Islet precursor cell (in vitro differentiated cells): ENCODE measurements at places on chromosomes 2 and 18.

GRCh38 chr2:154599189-154599588 is 99.3 kb upstream of the KCNJ3 start:
- no peak for DNase-seq

DNA sequence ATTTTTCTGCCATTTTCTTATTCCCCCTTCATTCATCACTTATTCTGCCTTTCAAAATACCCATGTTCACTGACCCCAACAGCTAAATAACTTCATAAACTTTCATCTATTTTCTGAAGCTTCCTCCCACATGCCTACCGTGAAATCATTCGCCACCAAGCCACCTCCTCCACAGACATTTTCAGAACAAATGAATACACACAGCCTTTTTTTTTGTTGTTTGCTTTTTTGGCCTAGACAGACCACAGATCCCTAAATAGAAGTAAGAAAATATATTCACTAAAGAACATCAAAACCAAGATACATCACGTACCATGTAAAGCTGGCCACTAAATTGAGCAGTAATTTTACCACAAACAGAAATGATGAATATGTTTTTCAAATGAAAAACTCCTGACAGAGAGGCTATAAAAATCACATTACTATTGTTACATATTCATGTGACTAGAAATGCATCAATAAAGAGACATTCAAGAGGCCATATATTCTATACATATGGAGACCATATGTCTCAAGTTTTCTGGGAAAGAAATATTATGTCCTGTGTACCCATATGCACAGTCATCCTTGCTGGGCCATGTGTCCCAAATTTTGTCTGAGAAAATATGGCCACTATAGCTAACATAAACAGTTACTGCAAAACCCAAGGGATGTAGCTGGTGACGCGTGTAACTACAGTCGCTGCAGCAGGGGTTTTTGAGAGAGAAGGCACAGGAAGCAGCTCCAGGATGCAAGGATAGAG is 200.3 kb downstream of the FBXO15 start:
- DNase-seq, result no peak

DNA sequence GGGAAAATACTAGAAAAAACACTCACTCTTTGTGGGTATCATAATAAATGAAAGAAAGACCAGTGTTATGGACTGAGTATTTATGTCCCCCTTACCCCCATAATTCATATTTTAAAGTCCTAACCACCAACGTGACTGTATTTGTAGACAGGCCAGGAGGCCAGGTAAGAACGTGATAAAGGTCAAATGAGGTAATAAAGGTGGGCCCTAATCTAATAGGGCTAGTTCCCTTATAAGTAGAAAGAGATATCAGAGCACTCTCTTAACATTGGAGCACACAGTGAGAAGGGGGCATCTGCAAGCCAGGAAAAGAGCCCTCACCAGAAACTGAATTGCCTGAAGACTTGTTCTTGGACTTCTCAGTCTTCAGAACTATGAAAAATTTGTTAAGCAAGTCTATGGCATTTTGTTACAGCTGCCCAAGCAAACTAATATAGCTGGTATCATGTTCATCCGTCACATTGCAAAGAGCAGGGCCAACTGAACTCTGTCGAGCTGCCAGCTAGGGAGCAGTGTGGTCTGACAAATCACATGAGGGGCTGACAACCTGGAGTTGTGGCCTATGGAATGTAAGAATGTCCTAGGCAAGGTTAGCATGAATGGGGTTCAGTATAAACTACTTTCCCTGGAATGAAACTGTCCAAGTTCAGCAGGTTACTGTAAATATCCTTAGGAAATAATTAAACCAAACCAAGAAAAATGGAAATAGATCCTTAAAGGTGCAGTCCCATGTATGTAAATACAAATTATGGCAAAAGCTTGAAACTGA is 280.9 kb downstream of the ZNF385B start:
- no peak for DNase-seq

GRCh38 chr2:102141011-102141943 is 1.3 kb upstream of the IL1R1 start:
- DNase-seq, result no peak

- DNase-seq, result no peak
Measured at GRCh38 chr2:38232454-38232853, 144.6 kb downstream of the ATL2 start.

DNA sequence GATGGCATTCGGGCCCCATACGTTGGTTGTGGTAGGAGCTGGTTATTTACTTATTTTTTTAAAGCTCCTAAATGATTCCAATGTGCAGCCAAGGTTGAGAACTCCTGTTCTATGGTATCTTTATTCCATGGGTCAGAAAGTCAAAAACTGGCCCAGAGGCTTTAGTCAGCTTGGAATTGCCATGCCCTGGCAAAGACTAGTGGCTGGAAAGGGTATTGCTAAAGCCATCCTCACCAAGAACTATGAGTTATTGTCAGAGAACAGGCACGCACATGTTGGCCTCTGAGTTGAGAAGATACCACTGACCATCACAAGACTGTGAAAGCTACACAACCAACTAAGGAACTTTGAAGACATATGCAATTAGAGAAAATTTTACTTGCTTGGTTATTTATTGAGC is 47.9 kb upstream of the ACMSD start:
- no peak for DNase-seq

DNA sequence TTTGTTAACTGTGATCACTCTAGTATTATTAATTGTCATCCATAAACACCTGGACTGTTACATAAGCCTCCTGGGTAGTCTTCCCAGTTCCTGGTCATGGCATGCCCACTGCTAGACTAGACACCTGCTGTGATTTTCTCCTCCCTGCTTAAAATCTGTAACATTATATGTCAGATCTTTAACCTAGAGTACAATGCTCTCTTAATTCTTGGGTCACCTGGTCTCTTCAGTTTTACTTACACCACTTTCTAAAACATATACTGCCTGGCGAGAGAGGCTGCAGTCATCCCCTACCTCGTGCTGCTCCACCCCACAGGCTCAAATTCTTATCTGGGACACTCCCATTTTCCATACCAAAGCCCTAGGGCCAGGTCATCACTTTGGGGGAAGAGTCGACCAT is 161.3 kb downstream of the CDH2 start:
- DNase-seq, result no peak

- no peak for DNase-seq
Measured at GRCh38 chr2:67666386-67667053, 269.4 kb downstream of the ETAA1 start.

DNA sequence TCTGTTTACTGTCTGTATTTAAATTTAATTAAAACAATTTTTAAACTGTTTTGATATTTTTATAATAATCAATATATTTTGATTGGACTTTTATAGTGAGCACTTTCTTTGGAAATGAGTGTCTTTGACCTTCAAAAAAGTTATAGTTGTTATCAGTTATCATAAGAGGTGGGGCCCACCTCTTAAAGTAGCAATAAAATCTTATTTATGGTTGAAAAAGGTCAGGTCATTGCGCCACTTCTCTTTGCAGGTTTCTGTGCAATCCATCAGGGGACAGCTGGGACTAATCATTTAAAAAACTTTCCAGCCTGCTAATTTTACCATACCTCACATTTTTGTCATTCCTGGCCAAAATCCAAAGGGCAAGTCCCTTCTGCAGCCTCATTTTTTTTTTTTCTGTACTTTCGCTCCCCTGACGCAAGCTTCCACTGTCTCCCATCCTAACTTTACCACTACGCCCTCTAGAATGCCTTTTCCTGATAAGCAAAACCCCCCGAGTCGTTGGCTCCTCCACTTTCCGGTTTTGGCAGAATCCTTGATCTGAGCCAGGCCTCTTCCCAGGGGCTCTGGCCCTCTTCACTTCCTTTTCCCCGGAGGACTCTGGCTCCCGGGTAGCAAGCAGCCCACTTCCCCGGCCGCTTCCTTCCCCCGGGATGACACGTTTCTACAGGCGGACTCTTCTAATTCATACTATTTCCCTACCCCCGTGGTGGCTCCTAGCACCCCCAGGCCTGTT is 1.1 kb upstream of the SEH1L start:
- DNase-seq, result peak; percentile 89

- no peak for DNase-seq
Measured at GRCh38 chr18:45303026-45303425, 312.2 kb upstream of the SLC14A2 start.

- DNase-seq, result no peak
Measured at GRCh38 chr18:58305792-58306191, 261.8 kb downstream of the NEDD4L start.

DNA sequence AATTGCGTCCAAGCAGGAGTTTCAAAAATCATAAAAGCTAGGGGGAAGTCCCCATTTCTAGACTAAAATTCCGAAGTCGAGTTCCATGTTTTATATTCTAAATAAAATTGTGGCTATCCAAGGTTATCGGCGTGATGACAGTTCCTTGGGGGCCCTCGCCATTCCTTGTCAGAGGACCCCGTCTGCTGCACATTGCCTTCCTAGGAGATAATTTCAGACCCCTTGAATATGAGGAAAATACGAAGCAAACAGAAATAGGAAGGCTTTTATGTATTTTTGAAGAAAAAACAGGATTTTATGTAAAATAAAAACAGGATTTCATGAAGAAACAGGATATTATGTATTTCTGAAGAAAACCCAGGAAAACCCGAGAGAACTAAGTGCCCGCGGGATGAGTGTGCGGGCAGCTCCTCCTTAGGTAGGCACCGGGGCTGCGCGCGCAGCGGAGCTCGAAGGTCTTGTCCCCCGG is 465 bp upstream of the PLEKHA3 start:
- DNase-seq, result no peak

DNA sequence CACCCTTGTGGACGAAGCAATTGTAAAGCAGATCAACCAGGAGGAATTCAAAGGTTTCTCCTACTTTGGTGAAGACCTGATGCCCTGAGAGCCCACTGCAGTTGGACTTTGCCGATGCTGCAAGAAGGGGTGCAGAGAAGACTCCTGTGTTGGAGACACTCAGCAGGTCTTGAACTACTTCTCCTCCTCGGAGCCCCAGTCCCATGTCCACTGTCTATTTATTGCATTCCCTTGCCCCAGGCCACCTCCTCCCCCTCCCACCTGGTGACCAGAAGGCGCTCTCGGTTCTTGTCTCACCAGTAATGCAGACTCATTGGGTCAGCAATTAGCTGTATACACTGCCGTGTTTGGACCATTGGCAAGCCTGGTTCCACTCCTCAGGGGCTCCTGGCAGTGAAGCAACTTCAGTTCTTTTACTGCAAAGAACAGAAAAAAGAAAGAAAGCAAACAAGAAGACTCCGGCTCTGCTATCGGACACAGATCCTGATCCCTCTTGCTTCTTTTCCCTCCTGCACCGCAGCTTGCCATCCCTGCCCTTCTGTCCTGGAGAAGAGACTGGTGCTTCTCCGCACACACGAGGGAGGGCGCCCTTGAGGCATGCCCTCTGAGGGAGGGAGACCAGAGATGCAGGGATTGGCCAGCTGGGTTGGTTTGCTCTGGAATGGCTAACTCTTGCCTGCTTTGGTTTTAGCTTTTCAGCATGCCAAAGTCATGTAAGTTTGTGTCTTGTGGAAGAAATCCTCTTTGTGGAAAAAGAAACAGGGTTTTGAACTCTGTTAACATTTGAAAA is 112.2 kb upstream of the EPAS1 start:
- DNase-seq, result no peak
